ENCODE measurements at places on chromosomes 4 and X.

DNA sequence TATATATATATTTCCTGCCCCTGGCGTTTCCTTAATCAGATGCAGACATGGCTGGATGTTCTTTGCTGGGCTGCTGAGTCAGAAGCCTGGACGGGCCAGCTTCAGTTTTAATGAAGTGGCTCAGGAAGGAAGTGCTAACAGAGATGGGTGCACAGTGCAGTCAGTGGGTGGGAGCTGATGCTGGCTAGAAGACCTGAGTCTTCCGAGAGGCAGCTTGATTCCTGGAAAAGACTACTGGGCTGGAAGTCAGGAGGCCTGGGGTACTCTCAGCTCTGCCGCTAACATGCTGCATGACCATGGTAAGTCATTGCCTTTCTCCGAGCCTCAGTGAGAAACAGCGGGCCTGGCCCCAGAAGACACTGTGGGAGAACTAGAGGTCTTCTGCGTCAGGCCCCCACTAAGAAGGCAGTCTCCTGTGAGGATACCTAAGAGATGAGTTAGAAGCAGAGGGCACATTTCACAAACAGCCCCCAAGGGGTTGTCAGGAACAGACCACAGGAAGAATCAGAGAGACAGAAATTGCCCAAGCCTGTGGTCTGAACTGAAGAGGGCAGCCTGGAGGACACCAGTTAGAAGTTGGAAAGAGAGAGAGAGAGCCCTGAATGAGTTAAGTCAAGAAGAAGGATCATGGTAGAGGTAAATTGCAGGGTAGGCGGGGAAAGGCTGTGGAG, 8.3 kb upstream of the CD40LG start:
- peak; percentile 12 for DNase-seq

DNA sequence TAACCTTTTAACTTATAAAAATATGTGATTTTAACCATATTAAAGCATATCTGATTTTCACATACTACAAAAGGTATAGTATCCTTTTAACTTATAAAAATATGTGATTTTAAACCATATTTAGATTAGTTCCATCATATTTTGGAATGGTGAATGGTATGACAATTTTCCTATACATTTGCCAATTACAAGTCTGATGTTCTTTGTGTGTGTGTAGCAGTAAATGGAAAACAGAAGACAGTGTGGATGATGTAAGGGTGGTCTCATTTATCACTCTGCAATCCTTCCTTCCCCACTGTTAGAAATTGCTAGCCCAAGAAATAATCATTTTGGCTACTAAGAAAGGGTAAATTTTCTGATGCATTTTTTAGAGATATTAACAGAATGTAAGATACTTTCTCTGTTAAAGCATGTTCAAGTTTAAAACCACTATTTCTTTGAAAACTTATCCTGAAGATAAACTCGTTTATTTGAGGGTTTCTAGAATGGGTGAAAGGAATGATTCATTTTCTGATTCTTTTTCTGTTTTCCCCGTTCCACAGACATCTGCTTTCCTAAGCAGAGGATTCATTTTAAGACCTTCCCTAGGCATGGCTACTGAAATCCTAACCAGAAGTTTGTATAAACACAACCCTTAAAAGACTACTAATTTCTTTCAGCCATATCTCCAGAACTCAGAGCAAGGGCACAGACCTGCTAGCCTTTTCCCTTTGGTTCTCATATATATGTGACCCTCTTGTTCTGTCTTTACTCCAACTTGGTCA, 21.0 kb downstream of the NUDT6 start:
- no peak for DNase-seq

- peak; percentile 29 for DNase-seq
These were observed 45.5 kb upstream of the STK26 start for GRCh38 chrX:131977619-131978018.

DNA sequence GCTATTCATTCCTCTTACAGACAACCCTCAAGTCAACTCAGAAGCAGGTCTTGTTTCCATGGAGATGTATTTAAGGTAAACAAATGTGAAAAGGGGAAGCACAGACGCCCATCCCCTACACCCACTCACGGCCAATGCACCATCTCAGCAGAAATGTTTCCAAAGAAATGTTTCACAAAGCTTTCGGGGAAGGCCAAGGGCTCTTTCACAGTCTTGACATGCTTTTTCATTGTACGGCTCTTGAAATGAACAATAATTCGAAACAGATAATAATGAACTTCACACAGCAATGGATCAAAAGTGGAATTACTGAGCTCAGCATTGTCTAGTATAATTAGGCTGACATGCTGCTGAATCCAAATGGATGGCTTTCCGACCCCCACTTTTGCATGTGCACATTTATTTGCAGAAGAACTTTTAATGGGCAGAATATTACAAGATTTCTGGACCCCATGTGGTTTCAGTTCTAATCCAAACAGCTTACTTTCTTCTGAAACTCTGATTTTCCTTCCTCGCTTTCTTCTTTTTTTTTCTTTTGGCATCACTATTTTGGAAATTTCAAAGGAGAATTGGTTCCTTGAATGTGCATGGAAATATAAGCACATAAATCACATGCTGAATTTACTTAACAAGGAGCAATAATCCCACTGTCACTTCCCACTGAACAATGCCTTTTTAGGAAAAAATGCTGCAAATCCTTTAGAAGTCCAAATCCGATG, 160.9 kb downstream of the SMIM20 start:
- no peak for DNase-seq

- DNase-seq, result peak; percentile 64
These were observed 10.5 kb downstream of the ACSL1 start for GRCh38 chr4:184815046-184815877.

GRCh38 chrX:28189011-28189410, 207.8 kb upstream of the DCAF8L1 start:
- peak; percentile 20 for DNase-seq

DNA sequence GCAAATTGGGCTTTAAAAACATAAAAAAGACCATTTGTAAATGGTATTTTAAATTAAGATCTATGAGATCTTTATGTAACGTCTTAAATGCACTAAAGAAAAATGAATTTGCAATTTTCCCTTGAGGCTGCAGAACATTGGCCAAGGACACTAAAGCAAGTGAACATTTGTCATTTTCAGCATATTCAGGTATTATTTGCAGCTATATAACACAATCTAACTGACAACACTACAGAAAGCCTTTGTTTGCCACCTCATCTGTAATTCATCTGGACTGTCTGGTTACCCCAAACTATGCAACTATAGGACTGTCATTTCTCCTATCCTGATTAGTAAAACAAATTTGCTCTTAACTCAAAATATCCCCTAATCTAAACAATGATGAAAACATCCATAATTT, 74.8 kb downstream of the ANTXR2 start:
- DNase-seq, result no peak

DNA sequence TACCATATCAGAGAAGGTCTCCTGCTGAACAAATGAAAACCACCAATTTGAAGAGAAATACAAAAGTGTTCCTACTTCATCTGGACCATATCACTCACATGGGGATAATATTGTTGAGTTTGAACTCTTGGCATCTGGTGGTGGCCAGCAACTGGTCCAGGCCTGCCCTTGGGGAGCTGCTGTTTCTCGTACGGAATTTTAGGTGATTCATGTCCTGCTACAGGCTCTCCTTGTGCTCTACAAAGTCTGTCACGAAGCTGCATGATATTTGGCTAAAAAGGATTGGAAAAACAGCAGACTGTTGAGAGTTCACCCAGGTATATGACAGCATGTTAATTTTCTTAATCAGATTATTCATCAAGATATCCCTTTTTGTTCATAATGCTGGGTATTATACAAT, 42.2 kb downstream of the SEC31A start:
- DNase-seq, result no peak

DNA sequence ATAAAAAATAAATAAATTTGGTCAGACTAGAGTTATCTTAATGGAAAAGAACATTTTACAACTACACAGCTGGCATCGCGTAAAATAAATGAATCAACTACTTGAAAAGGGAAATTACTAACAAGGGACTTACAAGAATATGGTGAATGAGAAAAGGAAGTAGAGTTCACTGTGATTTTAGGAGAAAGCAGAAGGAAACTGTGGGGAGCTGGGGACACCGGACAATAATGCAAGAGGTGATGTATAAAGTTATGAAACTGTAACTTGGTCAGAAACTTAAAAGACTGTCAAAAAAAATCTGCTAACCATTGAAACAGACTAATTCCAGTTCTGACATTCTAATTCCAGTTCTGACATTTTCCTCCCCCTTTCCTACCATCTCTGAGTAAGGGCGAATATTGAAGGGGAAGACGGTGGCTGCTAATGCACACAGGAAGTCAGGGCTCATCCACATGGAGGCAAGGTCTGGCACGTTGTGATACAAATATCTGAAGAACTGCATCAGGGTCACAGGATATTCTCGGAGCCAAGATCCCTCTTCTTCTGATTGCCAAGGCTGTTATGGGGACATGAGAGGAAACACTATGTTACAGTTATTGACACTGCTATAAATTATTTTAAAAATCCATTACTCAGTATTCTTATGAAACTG, 170.5 kb downstream of the CDS1 start:
- DNase-seq, result no peak

DNA sequence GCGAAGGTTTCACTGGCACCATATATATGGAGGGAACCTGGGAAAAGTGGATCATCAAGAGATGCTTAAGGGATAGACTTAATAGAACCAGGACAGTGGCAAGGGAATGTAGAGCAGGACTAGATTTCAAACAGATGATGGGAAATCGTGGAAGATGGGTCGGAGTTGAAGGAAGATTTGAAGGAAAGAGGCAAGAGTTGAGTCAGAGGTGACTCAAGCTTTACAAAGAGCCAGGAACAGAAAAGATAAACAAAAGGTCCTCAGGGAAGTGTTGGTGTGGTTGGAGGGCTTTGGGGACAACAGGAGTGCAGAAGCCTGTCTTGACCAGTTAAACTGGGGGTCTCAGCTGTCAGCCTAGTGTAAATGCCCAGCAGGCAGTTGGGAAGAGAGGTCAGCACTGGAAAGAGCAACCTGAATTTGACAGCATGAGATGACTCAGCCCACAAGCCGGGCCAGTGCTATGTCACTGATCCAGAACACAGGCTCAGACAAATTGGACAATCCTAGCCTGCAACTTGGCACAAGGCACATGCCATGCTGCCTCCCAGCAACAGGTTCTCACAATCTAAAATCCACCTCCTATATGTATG, 230.5 kb downstream of the IDS start:
- peak; percentile 21 for DNase-seq

DNA sequence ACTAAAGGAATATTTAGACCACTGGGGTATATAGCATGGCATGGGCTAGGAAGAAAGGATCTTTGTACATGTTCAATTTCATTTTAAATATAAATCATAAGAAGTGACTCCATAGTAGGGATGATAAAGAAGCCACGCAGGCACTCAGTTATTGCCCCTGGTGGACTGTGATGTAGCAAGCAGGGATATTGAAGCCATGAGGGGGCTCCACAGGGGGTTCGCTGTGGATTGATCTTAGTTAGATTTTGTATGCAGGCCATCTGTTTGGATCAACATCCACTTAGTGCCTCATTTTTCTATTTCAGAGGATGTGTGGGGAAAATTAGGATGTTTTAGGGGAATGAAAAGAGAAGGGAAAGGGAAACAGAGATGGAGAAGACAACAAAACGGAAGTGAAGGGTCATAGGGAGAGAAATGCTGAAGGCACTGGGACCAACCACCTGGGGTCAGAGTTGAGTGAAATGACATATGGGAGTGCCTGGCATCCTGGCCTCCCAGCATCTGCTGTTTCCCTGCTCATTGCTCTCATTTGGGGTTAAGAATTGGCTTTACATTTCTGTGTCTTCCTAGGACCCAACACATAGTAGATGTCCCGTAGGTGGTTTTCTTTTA, 11.2 kb upstream of the FREM3 start:
- no peak for DNase-seq

GRCh38 chrX:103913356-103914020, 48.9 kb upstream of the TMSB15B start:
- DNase-seq, result peak; percentile 51

DNA sequence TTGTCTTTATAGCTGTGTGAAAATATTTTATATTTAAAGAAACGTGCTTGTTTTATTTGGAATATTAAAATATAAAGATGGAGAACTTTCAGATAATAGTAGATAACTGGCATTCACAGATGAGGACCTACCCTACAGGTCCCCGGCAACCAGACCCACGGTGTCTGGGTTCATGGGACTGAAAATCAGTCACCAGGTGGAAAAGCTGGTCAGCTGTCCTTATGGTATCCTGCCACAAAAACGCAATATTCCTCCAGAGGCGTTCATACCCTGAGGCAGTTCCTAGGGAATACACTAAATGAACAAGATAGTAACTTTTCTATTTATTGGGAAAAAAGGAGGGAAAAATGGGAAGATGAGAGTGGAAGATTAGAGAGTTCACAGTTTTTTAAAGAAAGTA, 1.2 kb downstream of the TLR6 start:
- DNase-seq, result peak; percentile 18

GRCh38 chr4:140047017-140047640, 106.9 kb downstream of the MAML3 start:
- peak; percentile 11 for DNase-seq

- peak; percentile 70 for DNase-seq
These were observed 13.9 kb upstream of the PPEF2 start for GRCh38 chr4:75916091-75916661.

DNA sequence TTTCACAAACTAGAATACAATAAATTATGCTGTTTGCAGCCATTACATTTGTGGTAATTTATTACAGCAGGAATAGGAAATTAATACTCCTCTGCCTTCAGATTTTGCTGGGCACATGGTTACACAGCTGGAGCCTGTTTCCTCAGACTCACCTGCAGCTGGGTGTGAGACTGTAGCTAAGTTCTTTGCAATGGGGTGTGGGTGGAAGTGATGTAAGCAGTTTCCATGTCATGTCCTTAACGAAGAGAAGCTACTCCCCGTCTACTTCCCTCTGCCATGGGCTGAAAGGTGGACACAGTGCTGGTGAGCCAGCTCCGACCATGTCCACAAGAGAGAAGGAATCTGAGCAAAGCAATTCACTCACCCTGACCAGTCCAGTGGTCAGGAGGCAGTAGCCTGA, 18.2 kb downstream of the SH3KBP1 start:
- DNase-seq, result no peak

DNA sequence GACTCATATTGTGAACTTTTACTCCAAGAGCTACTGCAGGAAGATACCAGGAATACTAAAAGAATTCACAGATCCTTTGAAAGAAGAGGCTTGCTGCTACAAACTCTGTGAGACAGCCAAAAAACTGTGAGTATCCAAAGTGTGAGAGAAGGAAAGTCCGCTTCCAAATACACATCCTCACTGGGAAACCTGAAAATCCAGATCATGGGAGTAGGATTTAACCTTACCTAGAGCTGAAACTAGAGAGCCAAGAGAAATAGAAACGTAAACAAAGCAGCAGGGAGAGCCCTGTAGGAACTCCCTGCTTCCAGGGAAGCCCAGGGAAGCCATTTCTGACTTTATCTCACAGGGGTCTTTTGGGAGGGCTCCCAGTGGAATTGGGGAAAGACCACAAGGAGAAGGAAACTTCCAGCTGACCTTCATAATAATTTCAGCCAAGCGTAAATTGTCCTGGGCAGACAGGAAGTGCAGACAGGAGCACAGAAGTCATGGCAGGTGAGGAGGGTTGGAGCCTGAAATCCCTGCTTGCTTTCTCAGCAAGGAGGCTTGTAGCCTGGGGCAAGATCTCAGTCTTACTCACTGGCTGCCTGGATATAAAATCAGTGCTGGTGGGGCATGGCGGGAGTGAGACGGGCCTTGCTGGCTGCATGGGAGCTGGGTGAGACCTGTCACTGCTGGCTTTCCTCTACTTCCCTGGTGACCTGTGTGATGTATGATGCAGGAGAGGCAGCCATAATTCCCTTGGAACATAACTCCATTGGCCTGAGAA, 26.2 kb upstream of the NFKB1 start:
- no peak for DNase-seq

Measured in M059J (cell line).